Activated naive CD4-positive, alpha-beta T cell treated with Interleukin-2 at 50 U/mL for 16 hours (primary cell): ENCODE measurements at places on chromosomes 6 and 20.

GRCh38 chr20:53905019-53905819, 165.2 kb downstream of the BCAS1 start:
- no peak for DNase-seq

GRCh38 chr6:116475141-116475540, 14.0 kb downstream of the CALHM6 start:
- no peak for DNase-seq

GRCh38 chr6:88236612-88237360, 70.6 kb upstream of the CNR1 start:
- no peak for DNase-seq

- no peak for DNase-seq
Measured at GRCh38 chr6:118971682-118972081, 36.7 kb upstream of the MCM9 start.

- no peak for DNase-seq
Measured at GRCh38 chr6:83928286-83928685, 68.8 kb downstream of the CYB5R4 start.

GRCh38 chr6:15623276-15624116, 39.3 kb downstream of the DTNBP1 start:
- DNase-seq: no peak

- DNase-seq: no peak
Measured at GRCh38 chr6:146287691-146288369, 255.8 kb upstream of the RAB32 start.

DNA sequence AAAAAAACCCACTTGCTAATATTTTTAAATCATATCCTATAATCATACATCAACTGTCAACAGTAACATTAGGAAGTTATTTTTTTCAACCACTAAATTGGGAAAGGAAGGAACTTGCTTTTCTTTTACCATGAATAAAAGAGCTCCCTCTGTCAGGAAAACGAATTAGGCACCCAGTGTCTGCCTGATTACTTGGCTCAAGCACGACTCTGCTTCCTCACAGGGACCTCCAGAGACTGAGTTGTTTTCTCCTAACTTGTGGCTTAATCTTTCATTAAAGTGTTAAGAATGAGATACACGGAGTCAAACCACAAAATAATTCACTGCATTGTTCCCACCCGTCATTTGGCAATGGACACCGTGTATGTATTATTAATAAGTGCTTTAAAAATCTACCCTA, 1405.1 kb upstream of the EYS start:
- no peak for DNase-seq

DNA sequence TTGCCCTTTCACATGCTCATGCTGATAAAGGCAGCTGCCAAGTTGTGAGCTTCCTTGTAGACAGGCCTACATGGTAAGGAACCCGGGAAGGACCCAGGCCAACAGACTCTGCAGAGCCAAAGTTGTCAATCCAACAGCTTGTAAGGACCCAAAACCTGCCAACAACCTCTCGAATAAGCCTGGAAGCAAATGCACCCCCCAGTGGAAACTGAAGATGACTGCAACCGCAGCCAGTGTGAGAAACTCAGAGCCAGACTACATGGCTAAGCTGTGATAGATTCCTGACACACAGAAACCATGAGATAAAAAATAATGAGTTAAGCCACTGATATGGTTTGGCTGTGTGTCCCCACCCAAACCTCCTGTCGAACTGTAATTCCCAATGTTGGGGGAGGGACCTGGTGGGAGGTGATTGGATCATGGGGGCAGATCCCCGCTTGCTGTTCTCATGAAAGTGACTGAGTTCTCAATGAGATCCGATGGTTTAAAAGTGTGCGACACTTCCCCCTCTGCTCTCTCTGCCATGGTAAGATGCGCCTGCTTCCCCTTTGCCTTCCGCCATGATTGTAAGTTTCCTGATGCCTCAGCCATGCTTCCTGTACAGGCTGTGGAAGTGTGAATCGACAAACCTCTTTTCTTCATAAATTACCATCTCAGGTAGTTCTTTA, 18.8 kb upstream of the CLPSL2 start:
- no peak for DNase-seq

GRCh38 chr6:73901311-73901710, 205.3 kb downstream of the CD109 start:
- no peak for DNase-seq

- no peak for DNase-seq
Measured at GRCh38 chr6:57259064-57259463, 37.0 kb upstream of the RAB23 start.

DNA sequence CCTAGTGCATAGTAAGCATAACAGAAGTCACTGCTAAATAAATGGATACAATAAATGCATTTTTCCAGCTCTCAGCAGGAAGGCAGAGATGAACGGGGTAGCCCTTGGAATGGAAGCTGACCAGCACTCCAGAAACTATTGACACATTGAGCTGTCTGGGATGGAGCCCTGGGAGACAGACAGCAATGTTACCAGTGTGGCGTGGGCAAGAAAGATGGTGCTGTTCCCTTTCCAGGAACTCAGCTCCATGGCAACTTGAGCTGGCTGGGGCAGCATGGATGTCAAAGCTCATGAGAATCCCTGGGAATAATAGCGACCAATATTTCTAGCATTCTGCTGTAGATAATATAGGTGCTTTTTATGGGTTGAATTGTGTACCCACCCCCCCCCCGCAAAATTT, 104.3 kb upstream of the PTPRT start:
- no peak for DNase-seq

DNA sequence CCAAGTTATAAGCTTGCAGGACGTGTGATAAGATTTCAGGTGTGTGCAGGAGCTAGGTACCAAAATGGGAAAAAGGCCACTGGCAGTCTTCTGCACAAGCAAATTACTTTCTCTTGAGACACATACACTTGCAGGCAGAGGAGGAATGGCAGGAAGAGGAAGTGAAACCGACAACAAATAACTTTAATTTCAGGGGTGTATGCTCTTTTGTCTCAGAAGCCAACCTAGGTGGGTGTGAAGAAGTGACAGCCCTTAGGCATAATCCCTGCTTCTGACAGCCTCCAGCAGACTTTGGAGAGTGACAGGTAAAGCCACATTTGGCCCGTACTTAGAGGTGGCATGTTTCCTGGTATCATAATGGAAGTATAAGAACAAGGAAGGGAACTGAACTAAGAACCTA, 118.8 kb upstream of the TRAF3IP2 start:
- no peak for DNase-seq

GRCh38 chr6:6872459-6873344, 235.1 kb upstream of the RREB1 start:
- no peak for DNase-seq

DNA sequence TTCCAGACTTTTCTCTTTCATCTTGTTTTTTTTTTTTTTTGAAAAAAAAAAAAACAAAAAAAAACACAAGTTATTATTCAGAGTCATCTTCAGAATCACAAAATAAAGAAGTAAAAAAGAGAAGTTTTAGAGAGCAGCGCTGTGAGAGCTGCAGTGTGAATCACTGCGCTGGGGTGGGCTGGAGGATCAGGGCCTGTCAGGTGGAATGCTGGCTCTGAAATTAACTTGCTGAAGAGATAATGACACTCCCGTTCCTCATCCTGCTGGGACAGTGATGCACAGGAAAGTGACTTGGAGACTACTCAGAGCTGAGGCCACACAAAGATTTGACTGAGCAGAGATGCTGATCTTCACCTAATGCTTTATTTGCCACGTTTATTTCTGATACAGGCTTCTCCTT, 42.7 kb upstream of the CLDN20 start:
- no peak for DNase-seq

- no peak for DNase-seq
Measured at GRCh38 chr20:3077618-3078134, 6.3 kb downstream of the OXT start.

DNA sequence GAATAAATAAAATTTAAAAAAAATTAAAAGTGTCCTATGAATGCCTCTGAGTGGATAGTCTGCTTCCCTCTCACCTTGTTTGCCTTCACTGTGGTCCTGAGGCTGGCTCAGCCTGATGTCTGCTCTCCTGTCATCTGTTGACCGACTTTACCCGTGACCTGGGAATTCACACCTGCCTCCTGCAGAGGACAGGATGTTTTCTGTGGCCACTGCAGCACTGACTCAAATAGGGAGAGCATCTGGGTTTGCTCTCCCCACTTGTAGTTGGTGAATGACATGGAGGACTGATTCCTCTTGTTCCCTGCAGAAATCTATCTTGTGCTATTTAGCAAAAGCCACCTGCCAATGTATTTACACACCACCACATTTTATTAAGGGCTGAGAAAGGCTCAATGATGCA, 52.4 kb upstream of the ERVFRD-1 start:
- no peak for DNase-seq

DNA sequence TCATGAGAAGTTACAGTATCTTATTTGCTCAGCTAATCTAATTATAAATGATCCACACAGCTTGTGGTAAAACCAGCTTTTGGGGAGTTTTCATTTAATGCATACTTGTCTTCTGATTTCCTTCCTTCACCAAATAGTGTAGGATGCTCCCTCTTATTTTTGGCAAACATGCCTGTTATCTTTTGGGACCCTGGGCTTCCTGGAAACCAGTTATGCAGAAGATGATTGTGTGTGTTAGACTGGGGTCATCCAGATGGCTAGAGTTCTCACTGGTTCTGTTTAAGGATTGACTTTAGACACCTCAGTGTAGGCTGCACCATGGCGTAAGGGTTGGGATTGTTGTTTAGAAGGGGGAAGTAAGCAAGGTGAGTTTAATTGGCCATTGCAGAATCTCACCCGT, 61.3 kb downstream of the PTPN1 start:
- DNase-seq: no peak

GRCh38 chr6:89082486-89082891, 1.9 kb downstream of the PNRC1 start:
- no peak for DNase-seq

DNA sequence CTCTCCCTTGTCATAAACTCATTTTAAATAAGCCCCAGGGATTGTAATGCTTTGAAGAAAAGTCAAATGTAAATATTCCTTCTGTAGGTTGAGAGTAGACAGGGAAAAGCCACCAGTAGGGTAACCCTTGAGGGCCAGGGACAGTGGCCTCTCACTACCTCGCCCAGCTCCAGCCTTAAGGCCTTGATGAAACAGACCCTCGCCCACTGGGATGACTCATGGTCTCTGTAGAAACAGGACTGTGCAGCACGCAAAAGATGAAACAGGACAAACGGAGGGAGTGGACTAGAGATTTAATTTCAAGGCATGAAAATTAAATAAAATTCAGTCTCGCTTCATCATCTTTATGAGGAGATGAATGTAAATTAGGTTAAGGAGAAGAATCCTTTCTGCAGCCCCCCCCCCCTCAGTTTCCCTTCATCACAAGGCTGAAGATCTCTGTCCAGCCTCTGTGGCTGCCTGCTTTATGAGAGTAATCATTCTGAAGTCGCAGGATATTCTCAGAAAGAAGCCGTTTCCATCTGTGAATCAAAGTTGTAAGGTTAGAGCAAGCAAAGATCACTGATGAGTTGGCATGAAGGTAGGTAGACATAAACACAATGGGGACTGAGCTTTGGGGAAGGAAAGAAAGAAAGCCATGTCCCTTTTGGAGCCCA, 60.4 kb downstream of the TMEM200A start:
- DNase-seq: no peak

- DNase-seq: no peak
Measured at GRCh38 chr6:144546807-144547206, 261.7 kb downstream of the UTRN start.

DNA sequence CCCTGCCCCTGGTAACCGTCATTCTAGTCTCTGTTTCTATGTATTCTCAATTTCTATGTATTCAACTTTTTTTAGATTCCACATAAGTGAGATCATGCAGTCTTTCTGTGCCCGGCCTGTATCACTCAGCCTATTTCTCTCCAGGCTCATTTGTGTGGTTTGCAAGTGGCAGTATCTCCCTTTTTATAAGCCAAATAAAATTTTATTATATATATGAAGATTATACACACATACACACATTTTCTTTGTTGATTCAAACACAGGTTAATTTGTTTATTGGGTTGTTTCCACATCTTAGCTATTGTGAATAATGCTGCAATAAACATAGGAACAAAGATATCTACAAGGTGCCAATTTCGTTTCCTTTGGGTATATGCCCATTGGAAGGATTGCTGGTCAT, 571.7 kb downstream of the DHX35 start:
- no peak for DNase-seq

- DNase-seq: no peak
Measured at GRCh38 chr20:7497985-7498384, 442.3 kb downstream of the HAO1 start.
